Stimulated activated CD4-positive, alpha-beta T cell treated with anti-CD3 and anti-CD28 coated beads, Interleukin-1b, Interleukin-23, amount 100 ng/mL, for 24 hours (primary cell): ENCODE measurements at places on chromosomes 3 and 15.
A peak's percentile ranks its signal among the peaks of the same experiment; 100 is the strongest.

DNA sequence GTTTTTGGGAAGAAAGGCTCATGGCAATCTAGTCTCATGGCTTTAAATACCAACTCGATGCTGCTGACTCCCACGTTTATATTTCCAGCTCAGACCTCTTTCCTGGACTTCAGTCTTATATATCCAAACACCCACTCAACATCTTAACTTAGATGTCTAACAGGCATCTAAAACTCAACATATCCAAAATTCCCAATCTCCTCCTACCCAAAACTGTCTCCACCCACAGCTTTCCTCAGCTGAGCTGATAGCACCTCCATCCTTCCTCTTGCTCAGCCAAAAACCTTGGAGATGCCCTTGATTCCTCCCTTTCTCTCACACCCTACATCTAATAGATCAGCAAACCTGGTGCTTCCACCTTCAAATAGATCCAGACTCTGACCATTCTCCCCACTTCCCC, 202.5 kb downstream of the TLE3 start:
- DNase-seq = no peak

- no peak for DNase-seq
These were observed 66.4 kb downstream of the RYR3 start for GRCh38 chr15:33377204-33377603.

DNA sequence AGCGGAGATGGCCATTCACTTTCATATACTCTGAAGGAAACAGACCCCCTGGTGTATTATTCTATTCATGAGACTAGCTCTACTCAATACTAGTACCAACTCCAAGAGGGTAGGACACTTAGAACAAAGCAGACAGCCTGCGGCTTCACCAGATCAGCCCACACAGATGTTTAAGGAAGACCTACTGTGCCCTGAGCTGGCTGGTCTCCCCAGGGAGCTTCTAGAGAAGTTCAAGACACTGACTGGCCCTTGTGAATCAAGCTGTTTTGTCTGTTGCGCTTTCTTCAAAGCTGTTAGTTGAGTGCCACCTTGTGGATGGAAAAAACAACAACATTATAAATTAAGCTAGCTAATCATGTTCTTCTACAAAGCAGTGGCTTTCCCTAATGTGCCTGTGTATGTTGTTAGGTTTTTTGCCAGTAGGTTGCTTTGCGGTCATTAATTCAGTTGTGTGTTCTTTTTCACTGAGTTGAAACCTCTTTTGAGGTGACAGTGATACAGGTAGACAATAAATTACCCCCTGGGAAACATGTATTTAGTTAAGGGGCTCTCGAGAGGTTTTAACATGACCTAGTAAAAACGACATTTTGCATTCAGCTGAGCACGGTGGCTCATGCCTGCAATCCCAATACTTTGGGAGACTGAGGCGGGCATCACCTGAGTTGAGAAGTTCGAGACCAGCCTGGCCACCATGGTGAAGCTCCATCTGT, 64.2 kb upstream of the MYZAP start:
- no peak for DNase-seq

DNA sequence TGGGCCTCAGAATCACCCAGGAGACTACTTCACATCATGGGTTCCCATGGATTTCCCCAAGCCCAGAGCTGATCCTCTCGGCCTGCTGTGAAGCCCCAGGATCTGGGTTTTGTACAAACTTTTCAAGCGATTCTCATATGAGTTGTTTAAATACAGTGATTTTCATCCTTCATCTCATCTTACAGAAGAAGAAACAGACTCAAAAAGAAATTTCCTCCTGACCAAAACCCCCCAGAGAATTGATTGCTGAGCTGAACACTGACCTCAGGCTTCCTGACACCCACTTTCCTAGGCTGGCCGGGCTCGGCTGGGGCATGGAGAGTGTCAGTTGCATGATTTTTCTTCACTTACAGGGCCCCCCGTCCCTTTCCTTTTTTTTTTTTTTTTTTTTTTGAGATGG, 60.3 kb downstream of the BDH1 start:
- DNase-seq = no peak

- DNase-seq = no peak
These were observed 103.5 kb downstream of the CHSY1 start for GRCh38 chr15:101148166-101148880.

GRCh38 chr15:58410353-58410752, 21.4 kb upstream of the LIPC start:
- no peak for DNase-seq

DNA sequence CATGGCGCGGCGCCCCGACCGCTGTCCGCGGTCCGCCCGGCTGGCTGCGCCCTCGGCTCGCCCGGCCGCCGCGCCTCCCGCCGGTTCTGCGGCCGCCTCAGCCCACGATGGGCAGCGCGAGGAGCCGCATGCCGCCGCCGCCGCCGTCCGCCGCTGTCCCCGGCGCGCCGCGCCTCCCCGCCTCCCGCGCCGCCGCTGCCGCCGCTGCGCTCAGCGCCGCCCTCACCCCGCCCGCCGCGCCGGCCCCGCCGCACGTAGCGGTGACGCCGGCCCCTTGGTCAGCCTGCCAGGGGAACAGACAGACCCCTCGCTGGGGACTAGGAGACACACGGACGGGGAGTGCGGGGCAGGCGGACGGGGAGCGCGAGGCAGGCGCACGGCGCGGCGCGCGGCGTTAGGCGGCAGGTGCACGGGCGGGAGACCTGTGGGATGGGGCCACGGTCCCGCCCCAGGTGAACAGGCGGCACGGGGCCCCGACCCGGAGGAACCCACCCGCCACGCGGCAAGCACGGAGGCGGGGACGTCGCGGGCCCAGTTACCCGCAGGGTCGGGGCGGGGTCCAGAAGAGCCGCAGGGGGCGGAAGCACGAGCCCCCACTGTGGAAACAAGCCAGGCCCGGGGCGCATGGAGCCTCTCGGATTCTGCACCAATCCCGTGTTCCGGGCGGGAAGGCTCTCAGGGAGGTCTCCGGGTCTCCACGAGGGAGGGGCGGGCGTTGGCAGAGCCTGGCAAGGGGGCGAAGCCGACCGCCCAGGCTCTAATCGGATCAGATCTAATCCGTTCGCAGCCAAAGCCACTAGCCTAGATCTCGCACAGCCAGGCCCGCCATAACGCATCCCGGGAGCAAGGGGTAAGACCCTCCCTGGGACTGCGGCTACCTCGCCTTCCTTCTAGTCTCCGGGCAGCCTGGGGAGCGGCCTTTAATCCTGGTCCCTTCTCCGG, at the start of gene CSPG5:
Gene CSPG5, minus strand, starts transcription at position 175 of the 942 bp plus-strand sequence. Its CDS starts 172 bp downstream, at position 3.
- no peak for DNase-seq

DNA sequence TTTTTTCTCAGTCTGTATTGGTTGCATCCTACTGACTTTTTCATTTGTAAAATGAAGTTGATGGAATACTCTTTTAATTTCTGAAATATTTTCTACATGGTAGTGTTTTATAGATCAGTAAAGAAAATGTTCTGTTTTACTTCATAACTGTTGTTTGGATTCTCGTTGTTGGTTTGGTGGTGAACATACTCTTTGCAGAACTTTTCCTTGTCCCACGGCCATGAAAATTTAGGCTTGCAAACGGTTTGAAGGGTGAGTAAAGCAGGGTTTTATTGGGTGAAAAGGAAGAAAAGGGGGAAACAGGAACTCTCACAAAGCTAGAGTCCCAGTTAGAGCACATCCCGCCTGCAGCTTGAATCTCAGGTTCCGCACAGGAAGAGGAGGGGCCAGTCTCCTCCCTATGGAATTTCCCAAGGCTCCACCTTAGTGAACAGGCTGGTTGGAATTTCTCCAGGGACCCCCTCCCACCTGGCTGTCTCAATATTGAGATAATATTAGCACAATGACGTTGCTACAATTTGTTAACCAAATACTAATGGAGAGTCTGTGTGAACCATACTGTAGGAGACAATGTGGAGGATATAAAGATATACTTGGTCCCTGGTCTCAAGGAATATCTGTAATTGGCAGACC, 5.6 kb downstream of the PDCD6IP start:
- DNase-seq = no peak

DNA sequence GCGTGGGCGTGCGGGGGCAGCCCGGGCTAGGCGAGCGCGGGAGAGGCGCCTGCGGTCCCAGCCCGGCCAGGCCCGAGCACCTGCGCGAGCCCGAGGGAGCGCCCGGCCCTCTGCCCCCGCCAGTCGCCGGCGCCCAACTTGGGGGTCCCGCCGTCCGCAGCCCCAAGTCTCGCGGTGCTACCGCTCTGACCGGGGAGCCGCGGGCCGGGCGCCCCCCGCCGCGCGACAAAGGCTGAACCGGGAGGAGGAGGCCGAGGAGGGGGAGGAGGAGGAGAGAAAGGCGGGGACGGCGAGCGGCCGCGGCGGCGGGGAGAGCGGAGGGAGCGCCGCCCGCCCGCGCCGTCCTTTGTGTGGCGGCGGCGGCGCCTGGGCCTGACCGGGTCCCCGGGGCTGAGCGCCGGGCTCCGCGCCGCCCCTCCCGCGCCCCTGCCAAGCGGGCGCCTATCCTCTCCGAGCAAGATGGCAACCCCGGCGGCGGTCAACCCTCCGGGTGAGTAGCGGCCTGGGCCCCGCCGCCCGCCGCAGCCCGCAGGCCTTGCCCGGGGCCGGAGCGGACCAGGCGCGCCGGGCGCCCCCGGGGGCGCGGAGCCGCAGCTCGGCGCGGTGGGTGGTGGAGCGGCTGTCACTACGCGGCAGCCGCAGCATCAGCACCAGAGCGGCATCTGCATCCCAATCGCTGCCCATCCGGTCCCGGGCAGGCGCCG, at the start of gene ARNT2:
Gene ARNT2, plus strand, starts transcription at position 326 of the 704 bp plus-strand sequence. Its CDS starts 134 bp downstream, at position 460.
- no peak for DNase-seq

DNA sequence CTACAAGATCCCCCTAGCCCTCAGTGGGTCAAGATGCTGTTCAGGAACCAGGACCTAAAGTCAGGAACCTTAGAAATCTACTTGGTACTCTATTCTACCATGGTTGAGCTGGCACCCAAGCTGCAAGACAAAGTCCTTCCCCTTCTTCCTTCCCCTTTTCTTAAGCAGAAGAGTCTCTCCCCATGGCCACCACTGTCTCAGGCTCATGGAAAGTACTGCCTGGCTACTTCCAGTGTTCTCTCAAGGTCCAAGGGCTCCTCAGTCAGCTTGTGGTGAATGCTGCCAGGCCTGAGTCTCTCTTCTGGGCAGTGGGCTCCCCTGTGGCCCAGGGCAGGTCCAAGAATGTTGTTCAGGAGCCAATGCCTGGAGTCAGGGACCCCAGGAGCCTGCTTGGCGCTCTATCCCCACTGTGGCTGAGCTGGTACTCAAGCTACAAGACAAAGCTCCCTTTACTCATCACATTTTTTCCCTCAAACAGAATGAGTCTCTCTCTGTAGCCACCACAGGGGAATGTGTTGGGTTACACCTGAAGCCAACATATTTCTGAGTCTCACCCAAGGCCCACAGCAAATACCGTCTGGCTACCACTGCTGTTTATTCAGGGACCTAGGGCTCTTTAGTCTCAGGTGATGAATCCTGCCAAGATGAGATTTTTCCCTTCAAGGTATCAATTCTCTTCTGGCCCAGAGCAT, 18.1 kb upstream of the SLC27A2 start:
- DNase-seq = no peak

DNA sequence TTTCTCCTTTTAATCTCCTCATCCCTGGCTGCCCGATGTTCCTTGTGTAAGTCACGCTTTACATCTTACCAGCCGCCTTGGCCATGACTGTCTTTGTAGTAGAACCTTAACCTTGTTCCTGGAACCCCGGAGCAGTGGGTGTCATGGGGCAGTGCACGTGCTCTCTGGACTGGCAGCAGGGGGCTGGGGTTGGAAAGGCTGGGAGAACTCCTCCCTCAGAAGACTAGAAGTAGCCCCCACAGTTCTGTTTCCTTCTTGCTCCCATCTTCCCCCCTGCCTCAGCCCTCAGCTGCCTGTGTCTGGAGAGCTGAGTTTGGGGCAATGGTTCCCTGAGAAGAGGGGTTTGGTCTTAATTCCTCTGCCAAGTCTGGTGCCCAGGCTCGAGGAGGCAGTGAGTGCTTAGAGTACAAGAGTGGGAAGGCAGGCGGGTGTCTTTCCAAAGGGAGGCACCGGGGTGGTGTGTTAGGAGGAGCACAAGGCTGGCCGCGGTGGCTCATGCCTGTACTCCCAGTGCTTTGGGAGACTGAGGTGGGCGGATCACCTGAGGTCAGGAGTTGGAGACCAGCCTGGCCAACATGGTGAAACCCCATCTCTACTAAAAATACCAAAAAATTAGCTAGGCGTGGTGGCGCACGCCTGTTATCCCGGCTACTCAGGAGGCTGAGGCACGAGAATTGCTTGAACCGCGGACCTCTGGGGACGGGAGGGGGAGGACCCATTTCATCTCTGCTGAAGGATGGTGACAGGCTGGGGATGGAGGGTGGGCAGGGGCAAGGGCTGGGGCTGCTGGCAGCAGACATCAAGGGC, 100.4 kb downstream of the VGLL4 start:
- DNase-seq = no peak

- no peak for DNase-seq
These were observed 62.2 kb upstream of the GOLIM4 start for GRCh38 chr3:168157903-168158302.

DNA sequence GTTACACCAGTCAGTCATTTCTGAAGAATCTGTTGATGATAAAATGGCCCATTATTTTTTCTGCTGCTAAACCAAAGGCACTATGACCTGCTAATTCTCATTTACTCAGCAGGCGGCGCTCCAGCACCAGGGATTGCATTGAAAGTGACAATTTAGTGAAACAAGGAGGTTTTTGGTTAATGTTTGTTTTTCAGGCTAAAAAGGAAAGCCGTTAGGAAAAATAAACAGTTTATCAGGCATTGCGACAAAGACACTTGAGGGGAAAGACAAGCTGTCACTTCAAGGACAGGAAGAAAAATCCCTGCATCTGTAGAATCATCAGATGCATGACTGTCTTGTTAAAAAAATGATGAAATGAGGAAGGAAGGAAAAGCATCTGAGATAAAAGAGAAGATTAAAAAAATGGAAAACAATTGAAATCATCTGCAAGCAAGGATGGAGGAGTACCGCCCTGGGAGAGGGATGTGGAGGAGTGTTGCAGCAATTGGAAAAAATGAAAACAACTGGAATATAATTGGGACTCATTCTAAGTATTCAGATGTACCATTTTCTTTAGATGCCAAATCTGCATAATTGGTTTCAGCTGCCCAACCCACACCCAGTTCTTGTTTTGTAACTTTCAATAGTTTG, 54.0 kb downstream of the NR1D2 start:
- DNase-seq = peak; percentile 54

- DNase-seq = no peak
These were observed 465.5 kb upstream of the PPP2R3A start for GRCh38 chr3:135500034-135500433.

DNA sequence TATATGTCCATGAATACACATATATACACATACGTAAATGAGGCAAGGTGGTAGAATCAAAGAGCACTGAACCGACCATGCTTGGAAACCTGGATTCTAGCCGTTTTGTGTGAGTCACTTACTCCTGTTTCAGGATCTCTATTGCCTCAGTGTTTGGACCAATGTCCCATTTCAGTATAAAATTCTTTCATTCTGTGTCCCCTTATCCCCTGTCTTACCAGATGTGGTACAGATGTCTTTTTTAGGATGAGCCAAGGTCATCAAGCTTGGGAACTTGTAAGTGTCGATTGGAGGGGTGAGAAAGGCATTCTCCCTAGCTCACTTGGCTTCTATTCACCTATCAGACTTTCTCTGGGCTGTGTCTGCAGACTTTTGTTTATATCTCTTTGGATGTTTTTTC, 139.9 kb upstream of the CHL1 start:
- DNase-seq = no peak
